RPMI7951 (cell line): ENCODE measurements at places on chromosomes 5 and 9.

DNA sequence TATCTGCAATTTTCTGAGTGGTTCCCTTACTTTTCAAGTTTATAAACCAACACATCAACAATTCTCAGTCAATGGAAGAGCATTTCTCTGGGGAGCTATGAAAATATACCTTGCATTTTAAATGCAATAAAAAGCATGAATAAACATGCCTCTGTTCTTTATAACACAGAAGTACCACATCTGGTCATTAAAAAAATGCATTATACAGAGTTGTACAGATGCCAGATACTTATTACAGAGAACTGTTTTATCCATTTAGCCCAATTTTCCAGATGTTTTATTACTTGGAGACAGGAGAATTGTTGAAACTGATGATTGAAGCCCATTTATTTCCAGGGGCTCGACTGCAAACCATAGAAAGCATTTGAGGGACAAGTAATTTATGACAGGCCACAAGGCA is 19.2 kb upstream of the HEXB start:
- DNase-seq = no peak

GRCh38 chr9:126788634-126789349 is 16.0 kb upstream of the ZBTB43 start:
- peak; percentile 18 for DNase-seq

- peak; percentile 86 for DNase-seq
Measured at GRCh38 chr9:72471096-72471495, 50.3 kb upstream of the TMC1 start.

DNA sequence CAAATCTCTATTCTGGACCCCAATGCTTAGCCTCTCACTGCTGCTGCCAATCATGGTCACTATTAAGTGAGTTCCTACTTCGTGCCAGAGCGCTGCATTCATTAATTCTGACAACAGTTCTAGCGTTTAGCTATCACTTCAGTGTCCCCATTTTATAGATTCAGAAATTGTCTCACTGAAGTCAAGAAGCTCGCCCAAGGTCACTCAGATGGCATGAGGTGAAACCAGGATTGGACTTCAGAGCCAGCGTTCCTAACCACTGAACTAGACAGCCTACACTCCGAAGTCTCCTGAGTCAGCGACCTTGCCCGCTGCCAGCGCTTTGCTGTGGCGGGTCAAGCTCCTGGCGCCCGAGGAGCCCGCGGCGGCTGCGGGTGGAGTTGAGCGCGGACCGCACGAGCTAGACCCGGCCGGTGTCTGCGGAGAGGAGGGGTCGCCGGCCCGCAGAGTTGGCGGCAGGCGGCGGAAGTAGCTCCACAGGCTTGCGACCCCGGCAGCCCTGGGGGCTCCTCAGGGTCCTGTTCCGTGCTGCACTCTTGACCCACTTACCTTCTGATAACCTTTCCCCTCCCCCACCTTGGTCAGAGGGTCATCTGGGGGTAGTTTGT is 2.1 kb upstream of the GABRB2 start:
- DNase-seq = no peak

DNA sequence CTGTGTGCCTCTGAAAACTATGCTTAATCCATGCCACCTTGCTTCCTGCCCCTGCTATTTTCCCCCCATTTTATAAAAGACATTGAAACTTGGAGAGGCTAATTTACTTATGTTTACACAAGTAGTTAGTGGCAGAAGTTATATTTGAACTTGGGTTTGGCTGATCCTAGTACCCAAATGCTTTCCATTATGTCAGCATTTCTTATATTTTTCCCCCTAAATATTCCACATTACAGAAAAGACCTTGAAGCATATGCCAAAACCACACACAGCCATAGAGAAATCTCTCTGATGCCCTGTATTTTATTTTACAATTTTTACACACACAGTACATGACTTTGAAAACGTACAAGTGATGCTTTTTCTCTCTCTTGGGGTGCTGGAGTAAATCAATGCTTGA is 11.2 kb downstream of the C1QTNF2 start:
- DNase-seq = no peak

DNA sequence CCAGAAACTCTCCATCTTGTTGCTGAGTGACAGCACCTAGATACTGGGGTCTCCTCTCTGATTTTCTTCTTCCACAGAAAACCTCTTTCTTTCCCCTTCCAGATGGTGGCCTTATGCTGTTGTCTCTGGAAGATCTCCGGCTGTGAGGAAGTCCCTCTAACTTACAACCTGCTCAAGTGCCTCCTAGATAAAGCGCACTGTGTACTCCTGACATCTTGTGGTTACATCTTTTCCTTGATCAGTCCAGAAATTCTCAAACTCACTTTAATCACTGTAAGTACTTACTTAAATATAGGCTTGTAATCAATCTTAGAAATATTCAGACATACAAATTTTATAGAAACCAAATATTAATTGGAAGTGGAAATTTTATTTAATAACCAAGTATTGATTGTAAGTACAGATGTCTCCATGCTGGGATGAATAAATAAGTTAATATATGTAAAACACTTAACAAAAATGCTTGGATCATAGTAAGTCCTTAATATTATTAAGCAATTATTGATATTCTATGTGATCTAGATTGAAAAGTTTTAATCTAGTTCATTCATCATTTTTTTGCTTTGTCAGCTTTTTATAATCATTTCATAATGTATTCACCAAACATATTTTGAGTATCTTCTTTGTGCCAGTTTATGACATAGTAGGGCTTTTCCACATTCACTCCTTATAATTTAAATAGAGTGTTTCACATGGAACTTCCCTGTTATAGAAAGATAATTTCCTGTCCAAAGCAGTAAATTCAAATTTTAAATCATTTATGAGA is 1381.4 kb upstream of the CDH6 start:
- DNase-seq = no peak
